H4 (cell line): ENCODE measurements at places on chromosomes 5 and 9. TPM values are rescaled to one million over a fixed set of nuclear protein-coding genes. Genes with fewer than 3 reads are reported as not detected.

The GRXCR2 gene
- total RNA-seq, result not detected in 2 replicates

The SPOCK1 gene
- 5.9 and 9.0 TPM in 2 replicates for total RNA-seq

The PRR16 gene
- 2.7 and 4.5 TPM in 2 replicates for total RNA-seq

The FUT7 gene
- not detected in 2 replicates for total RNA-seq

The PCDHAC2 gene
- total RNA-seq, result 1.5 and 1.8 TPM in 2 replicates

The ZDHHC11B gene
- total RNA-seq, result 0.19 and 0.35 TPM in 2 replicates

The CDH6 gene
- total RNA-seq, result 65.1 and 70.2 TPM in 2 replicates

The SLC36A3 gene
- not detected in 2 replicates for total RNA-seq

The PCDHGB2 gene
- 1.6 and 1.9 TPM in 2 replicates for total RNA-seq

The SMIM32 gene
- not detected in 2 replicates for total RNA-seq

The SOWAHA gene
- total RNA-seq, result 0.08 TPM in 1 of 2 replicates, not detected in the other

The WASHC1 gene
- total RNA-seq, result 2.7 and 2.9 TPM in 2 replicates

The FOXD4 gene
- total RNA-seq, result 1.2 TPM in 1 of 2 replicates, not detected in the other

The MARCOL gene
- not detected in 2 replicates for total RNA-seq

The NKD2 gene
- 0.43 and 2.8 TPM in 2 replicates for total RNA-seq

The GFPT2 gene
- 16.4 and 18.8 TPM in 2 replicates for total RNA-seq

The IRX4 gene
- not detected in 2 replicates for total RNA-seq

The WDR38 gene
- total RNA-seq, result not detected in 2 replicates

The OLFML2A gene
- 2.8 and 5.5 TPM in 2 replicates for total RNA-seq

The PPP3R2 gene
- not detected in 2 replicates for total RNA-seq

The PCDHGA7 gene
- 0.27 and 0.29 TPM in 2 replicates for total RNA-seq

The MRPL50 gene
- 18.6 and 23.4 TPM in 2 replicates for total RNA-seq

The SEMA4D gene
- total RNA-seq, result 4.8 and 6.3 TPM in 2 replicates

The UBE2B gene
- 36.0 and 43.8 TPM in 2 replicates for total RNA-seq

The DIPK1B gene
- 3.8 and 6.1 TPM in 2 replicates for total RNA-seq

The GRIA1 gene
- not detected in 2 replicates for total RNA-seq

The IFNA13 gene
- total RNA-seq, result not detected in 2 replicates

The SLC4A9 gene
- not detected in 2 replicates for total RNA-seq

The EGR1 gene
- total RNA-seq, result 5.5 and 9.3 TPM in 2 replicates

The KIF20A gene
- 130 and 131 TPM in 2 replicates for total RNA-seq

The PCDH12 gene
- total RNA-seq, result not detected in 2 replicates

The CCDC192 gene
- not detected in 2 replicates for total RNA-seq

The WNT8A gene
- not detected in 2 replicates for total RNA-seq

The ANGPTL2 gene
- total RNA-seq, result 8.8 and 13.9 TPM in 2 replicates

The SOHLH1 gene
- not detected in 2 replicates for total RNA-seq

The PCA3 gene
- total RNA-seq, result not detected in 2 replicates

The SHOC1 gene
- total RNA-seq, result 0.94 and 1.5 TPM in 2 replicates

The DBH gene
- total RNA-seq, result not detected in 2 replicates

The GDNF gene
- total RNA-seq, result not detected in 2 replicates

The PRDM12 gene
- total RNA-seq, result not detected in 2 replicates

The MEF2C gene
- 7.5 and 8.3 TPM in 2 replicates for total RNA-seq

The NAIF1 gene
- total RNA-seq, result 6.5 and 12.3 TPM in 2 replicates

The SLC25A2 gene
- total RNA-seq, result not detected in 2 replicates

The IRX2 gene
- total RNA-seq, result 0.10 TPM in 1 of 2 replicates, not detected in the other

The BASP1 gene
- 117 and 142 TPM in 2 replicates for total RNA-seq

The NOL6 gene
- total RNA-seq, result 23.4 and 30.1 TPM in 2 replicates

The HARS2 gene
- 49.2 and 52.6 TPM in 2 replicates for total RNA-seq
